SK-N-DZ (cell line): ENCODE measurements at places on chromosomes 5 and 9.

- no peak for DNase-seq
Measured at GRCh38 chr5:136768457-136768856, 403.1 kb upstream of the TRPC7 start.

DNA sequence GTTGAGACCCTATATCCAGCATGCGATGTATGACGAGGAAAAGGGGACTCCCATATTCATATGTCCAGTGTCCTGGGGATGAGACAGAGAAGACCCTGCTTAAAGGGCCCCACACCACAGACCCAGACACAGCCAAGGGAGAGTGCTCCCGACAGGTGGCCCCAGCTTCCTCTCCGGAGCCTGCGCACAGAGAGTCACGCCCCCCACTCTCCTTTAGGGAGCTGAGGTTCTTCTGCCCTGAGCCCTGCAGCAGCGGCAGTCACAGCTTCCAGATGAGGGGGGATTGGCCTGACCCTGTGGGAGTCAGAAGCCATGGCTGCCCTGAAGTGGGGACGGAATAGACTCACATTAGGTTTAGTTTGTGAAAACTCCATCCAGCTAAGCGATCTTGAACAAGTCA lies 17.1 kb downstream of the BTNL3 start:
- no peak for DNase-seq

GRCh38 chr5:17406423-17406838 lies 91.6 kb upstream of the TAF11L2 start:
- no peak for DNase-seq

DNA sequence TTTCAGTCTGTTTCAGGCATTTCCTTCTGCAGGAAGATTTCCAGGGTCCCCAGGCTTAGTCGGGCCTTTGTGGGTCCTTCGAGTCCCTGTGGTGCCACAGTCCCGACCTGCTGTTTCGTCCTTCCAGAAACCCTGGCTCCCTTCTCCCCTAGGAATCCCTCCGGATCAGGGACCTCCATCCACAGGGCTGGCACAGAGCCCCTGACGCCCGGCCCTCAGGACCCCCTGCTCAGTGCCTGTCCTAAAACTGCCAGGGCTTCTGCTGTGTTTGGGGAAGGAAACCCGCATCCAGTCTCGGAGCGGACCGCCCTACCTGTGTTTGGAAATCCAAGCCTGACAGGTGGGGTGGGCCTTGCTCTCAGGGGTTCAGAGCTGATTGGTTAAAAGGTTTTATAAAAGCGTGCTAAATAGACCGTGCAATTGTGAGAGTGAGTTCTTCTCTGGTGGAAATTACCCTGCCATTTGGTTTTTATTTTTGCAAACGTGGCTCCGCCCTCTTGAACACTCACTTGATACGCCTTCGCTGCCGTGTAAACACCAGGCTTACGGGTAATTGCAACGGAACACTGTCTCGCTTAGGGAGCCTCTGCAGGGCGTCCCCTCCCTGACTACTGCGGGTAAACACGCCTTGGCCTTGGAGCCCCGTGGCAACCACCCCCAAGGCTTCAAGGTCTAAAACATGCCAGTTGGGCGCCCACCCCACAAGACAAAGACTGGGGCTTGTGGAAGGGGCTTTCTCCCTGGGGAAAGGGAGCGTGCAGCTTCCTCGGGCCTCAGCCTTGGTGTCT lies 121.2 kb downstream of the PHF2 start:
- no peak for DNase-seq

GRCh38 chr5:33817301-33817700 lies 74.5 kb downstream of the ADAMTS12 start:
- DNase-seq = no peak

GRCh38 chr5:77850536-77851175 lies 74.5 kb upstream of the TBCA start:
- DNase-seq = no peak

DNA sequence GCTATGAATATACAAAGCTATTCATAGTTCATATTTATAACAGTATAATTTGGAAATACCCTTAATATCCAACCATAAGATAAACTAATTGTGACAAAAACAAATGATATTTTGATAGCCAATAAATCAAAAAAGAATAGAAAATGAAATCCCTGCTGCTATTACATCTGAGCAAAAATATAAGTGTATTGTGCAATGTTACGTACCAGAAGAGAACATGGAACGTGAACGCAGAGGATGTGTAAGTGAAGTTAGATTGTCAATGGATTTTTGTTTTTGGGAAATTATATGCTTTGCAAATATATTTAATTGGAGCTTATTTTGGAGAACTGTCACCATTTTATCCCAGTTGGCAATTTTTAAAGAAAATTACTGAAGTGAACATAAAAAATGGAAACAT lies 15.4 kb downstream of the GCNT1 start:
- no peak for DNase-seq
